ENCODE measurements at places on chromosomes 4 and X. TPM values are rescaled to one million over a fixed set of nuclear protein-coding genes. Genes with fewer than 3 reads are reported as not detected.

DNA sequence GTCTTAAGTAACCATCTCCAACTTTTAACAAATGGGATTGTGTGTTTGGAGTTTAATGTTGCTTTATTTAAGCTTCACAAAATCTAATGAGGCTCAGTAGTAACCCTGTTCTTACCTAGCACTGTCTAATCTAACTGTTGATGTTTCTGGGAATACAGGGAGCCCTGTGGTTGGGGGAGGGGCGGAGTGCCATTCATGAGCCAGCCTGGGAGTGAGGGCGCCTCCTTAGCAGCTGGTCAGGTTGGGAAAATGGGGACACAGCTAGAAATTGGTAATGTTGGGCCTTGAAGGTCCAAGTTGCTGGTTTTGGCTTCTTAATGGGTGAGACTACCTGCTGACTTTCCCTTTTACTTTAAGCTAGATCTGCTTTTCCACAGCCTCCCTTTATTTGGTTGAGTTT is 22.9 kb upstream of the TADA2B start:
- no peak for DNase-seq

DNA sequence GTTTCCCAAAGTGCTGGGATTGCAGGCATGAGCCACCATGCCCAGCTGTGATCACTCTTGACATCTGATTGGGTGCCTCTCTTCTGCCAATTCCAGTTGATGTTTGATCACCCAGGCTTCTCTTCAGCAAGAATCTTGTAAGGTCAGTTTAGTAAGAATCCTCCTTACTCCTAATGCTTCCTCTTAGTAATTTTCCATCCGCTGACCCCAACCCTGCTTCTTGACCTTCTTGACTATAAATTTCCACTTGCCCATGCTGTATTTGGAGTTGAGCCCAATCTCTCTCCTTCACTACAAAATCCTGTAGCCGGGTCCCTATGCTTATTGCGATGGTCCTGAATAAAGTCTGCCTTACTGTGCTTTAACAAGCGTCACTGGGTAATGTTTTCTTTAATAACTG is 75.4 kb downstream of the DDIT4L start:
- no peak for DNase-seq

- DNase-seq = no peak
These were observed 253.7 kb downstream of the PDHA2 start for GRCh38 chr4:96093563-96093962.

CDS1 gene
- total RNA-seq = under 0.01 TPM

DCAF4L1 gene
- total RNA-seq = under 0.01 TPM

UGT2B15 gene
- not detected for total RNA-seq
